ENCODE measurements at places on chromosomes 6 and 20. TPM values are rescaled to one million over a fixed set of nuclear protein-coding genes. Genes with fewer than 3 reads are reported as not detected.

GRCh38 chr6:32844839-32845383, 1.1 kb upstream of the PSMB8 start:
- no peak for DNase-seq

Gene PTCHD4
- total RNA-seq, result 0.25 TPM

- no peak for DNase-seq
Observed at GRCh38 chr20:13333793-13334192, 112.7 kb downstream of the ISM1 start.

DNA sequence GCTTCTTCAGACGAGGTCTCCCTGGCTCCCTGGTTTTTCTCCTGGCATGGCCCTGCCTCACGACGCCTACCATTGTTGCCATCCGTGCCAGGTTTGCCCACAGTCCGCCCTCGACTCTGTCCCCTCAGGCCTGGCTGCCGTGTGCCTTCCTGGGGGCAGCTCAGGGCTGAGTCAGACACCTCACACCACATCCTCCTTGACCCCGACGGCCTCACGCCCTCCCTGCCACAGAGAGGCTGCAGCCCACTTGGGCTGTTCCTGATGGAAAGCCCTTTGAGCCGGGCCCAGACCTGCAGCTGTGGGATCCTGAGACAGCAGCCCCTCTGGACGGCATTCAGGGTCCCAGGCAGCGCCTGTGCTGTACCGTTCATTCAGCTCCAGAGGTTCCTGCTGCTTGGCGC, 108.3 kb downstream of the PSMB1 start:
- no peak for DNase-seq

DNA sequence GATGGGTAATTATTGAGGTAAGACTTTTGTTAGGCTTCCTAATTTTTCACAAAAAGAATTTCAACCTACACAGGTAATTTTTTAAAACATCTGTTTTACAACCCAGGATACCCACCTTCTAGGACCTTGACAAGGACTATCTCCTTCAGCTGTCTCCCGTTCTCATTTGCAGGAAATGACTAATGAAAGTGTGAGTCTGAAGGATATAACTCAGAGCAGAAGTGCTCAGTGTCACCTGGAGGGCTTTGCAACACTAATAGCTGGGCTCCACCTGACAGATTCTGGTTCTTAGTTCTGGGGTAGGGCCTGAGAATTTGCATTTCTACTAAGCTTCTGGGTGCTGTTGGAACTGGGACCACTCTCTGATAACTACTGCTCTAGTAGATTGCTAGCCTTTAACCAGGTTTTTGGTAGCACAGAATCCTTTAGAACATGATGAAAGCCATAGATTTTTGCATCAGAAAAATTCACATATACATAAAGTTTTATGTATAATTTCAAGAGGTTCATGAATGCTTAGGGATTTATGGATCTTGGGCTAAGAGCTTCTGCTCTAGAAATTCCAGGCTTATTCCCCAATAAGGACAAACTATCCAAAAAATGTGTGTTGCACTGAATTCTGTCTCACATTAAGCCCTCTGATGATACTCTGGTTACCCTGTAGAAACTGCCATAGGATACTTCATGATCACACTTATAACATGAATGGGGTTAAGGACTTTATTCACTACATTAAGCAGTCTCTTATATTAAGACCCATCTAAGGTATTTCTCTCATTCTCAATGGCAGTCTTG, 30.3 kb downstream of the AK9 start:
- no peak for DNase-seq

- DNase-seq, result no peak
Observed at GRCh38 chr20:18856873-18857272, 43.3 kb downstream of the SCP2D1 start.

Gene SPATA25
- total RNA-seq, result 3.2 TPM

GRCh38 chr6:155493694-155494143, 38.1 kb upstream of the NOX3 start:
- peak; percentile 33 for DNase-seq

DNA sequence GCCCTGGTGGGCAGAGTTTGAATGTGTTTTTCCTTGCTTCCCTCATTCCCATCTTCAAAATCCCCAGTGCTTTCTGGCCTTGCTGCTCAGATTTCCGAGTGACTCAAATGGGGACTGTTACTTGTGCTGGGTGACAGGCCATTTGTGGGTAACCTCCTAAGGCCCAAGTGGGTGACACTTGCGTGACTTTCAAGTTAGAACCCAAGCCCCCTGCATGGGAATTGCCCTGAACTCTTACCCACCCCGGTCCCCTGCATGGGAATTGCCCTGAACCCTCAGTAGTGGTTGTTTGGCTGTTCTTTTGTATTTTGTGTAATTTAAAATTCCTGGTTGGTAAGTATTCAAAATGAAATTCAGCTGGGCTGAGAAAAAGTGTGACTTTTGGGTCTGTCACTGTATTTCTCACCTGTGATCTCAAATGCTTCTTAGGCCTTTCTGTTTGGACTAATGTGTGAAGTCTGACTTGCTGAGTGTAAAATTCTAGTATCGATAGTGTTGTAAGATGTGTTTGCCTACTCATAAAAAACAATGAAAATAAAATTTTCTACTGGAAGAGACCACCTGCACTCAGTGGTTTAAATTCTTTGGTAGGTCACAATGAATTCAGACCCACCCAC, 12.4 kb upstream of the RBM38 start:
- no peak for DNase-seq

Gene POM121L2
- total RNA-seq, result not detected

Gene COX4I2
- not detected for total RNA-seq

- no peak for DNase-seq
Observed at GRCh38 chr6:106684011-106684410, 54.6 kb downstream of the QRSL1 start.

GRCh38 chr6:138162111-138162954, 594 bp downstream of the ARFGEF3 start:
- DNase-seq, result no peak

DNA sequence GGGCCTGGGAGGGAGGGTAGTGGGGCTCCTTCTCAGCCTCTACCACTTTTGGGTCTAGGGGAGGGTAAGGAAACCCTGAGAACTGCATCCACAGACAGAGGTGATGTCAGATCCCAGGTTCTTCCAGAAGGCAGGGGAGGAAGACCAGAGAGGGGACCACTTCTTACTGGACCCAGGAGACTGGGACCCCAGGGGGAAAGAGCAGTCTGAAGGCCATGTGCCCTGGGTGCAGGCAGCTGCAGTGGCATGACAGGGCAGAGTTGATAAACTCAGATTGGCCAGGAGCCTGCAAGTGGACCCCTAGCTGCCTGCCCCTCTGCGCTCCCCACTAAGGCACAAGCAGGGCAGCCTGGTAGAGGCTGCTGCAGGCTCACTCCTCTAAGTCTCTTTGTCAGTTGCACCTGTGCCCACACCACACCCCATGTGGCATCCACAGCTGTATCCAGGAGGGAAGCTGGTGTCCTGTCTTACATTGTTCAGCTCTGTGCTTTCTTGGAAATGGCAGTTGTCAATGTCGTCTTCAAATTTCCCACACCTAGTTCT, 2.7 kb downstream of the CST9L start:
- DNase-seq, result no peak

DNA sequence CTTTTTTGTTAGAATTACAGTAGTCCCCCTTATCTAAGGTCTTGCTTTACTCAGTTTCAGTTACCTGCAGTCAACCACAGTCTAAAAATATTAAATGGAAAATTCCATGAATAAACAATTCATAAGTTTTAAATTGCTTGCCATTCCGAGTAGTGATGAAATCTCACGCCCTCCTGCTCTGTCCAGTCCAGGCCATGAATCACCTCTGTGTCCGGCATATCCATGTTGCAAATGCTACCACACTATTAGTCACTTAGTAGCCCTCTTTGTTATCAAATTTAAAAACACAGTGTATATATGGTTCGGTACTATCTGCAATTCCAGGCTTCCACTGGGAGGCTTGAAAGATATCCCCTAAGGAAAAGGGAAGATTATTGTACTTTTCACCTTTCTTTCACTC, 164.6 kb upstream of the FAM83B start:
- no peak for DNase-seq

Gene TINAG
- total RNA-seq, result 41.6 TPM

DNA sequence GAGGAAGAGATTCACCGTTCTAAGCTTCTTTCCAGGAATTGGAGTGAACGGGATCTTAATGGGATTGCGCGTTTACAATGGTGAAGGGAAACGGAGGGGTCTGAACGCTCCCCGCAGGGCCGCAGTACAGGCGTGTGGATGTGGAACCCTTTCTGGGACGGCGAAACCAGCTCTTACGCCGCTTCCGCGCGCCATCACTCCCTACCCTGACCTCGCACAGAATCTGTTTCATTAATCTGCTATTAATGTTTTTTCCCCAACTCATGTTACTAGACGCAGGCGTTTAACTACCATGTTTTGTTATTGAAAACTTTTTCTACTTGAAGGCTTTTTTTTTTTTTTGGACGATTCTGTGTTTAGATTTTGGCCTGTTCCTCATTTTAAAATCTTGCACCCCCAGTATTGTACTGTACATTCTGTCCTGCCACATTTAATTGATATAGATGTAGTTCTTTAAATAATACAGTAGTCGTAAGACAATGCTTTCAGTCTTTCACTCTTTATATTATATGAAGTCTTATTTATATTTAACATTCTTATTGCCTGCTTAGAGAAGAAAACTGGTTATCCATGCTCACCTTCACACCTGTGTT, 696 bp upstream of the SUPT3H start:
- no peak for DNase-seq

Gene CALHM6
- 0.61 TPM for total RNA-seq

GRCh38 chr6:169028343-169028742, 225.3 kb downstream of the THBS2 start:
- DNase-seq, result no peak

Gene TMEM244
- not detected for total RNA-seq

Gene LY6G6C
- total RNA-seq, result not detected

Gene SIGLEC1
- 3.1 TPM for total RNA-seq

- DNase-seq, result no peak
Observed at GRCh38 chr20:19968466-19969073, 48.6 kb upstream of the NAA20 start.

Gene TSPO2
- total RNA-seq, result not detected

DNA sequence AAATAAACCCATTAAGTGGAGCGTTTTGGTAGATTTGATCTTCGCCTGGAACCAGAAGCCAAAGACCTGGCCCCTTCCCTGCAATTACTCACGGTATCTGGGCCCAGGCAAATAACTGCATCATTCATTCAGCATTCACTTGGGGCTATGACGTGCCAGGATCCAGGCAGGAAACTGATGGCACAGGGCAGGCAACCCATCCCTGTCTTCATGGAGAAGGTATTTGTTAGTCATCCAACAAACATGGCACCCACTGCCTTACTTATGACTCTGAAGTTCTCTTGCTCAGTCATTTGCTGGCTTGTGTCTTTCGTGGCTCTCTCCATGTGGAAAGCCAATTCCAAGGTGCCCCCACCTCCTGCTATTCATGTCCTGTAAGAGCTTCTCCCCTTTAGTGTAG, 232.4 kb downstream of the BMP7 start:
- no peak for DNase-seq

Gene LY6G5C
- total RNA-seq, result 2.5 TPM

DNA sequence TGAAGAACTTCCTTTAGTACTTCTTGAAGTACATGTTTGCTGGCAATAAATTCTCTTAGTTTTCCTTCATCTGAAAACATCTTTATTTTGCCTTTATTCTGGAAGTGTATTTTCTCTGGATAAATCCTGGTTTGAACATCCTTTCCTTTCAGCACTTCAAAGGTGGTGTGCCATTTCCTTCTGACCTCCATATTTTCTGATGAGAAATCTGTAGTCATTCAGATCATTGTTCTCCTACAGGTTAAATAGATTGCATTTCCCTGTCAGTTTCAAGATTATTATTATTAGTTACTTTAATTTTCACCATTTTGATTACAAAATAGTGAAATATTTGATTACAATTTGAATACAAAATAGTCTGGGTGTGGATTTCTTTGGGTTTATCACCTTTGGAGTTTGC, 134.5 kb downstream of the CDH26 start:
- no peak for DNase-seq

Gene F13A1
- 26.9 TPM for total RNA-seq

Gene KCNK5
- total RNA-seq, result 44.8 TPM

DNA sequence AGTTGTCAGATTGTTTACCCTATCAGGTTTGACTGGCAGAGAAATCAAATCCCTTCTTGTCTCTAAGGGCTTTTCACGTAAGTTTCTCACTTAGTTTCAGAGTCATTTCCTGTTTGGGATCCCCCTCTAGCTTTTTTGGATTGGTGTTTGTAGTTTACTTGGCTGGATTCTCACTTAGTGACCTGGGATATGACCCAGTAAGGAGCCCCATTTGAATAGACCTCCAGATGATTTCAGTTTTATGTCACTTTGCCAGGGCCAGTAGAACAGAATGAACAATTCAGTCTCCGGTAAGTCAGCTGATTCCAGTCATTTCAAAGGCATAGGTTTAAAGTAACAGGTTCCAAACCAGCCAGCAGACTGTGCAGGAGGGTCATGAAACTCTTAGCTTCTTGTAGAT, 8.2 kb downstream of the FAM135A start:
- DNase-seq, result no peak

Gene SOBP
- 0.70 TPM for total RNA-seq

DNA sequence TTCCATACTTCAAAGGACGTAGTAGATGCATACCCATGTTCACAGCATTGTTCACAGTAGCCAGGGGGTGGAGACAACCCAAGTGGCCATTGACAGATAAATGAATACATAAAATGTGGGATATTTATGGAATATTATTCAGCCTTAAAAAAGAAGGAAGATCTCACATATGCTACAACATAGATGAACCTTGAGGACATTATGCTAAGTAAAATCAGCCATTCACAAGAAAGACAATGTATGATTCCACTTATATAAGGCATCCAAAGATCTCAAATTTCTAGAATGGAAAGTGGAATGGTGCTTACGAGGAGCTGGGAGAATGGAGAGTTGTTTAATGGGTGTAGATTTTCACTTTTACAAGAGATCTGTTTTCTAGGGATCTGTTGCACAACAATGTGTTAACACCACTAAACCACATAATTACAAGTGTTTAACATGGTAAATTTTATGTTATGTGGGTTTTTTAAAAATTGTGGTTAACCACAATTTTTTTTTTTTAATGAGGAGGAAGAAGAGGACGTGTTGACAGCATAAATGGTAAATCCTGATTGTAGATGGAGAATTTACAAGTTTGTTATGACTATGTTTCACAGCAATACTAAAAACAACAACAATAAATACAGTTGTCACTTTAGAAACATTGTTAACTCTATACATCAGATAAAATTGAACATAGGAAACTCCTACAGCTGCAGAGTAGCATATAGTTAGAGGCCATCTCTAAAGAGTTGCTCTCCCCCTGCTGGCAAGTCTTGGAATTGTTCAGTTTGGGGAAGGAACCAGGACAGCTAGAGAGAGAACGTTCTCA, 41.6 kb downstream of the CCN2 start:
- peak; percentile 67 for DNase-seq

GRCh38 chr20:25984933-25985332, 288.3 kb upstream of the ZNF337 start:
- DNase-seq, result peak; percentile 32

Gene ACSS2
- total RNA-seq, result 343 TPM

Gene CLVS2
- total RNA-seq, result 0.06 TPM

GRCh38 chr6:19399406-19399805, 437.8 kb upstream of the ID4 start:
- DNase-seq, result peak; percentile 14

- DNase-seq, result no peak
Observed at GRCh38 chr6:81938991-81939732, 186.7 kb upstream of the TENT5A start.

Gene PHF20
- total RNA-seq, result 21.9 TPM

Gene AVP
- not detected for total RNA-seq

All from left colon (tissue), 2 donors.